ENCODE measurements at places on chromosomes 5 and 9.

DNA sequence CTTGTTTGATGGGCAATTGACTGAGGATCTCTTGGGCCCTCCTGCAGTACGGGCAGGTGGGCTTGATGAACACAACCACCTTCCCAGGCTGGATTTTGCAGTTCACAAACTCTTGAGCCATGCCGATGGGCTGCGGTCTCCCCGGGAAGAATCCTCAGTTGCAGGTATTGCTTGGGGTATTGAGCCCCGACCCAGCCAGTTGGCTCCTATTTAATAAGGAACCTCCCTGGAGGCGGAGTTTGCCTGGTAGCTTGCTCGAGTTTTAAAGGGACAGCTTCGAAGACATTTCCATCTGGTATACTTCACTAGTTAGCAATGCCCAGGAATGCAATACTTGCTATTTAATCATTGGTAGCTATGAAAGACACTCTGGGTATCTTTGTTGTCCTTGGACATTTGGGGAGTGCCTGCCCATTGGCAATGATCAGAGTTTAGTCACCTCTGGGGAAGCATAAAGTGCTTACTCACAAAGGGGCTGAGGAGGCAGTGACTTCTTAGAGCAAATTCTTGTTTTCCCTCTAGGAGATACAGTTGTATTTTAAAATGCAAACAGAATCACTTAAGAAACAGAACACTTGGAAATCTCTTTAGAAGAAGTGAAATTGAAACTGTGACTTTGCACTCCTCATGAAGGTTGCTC, at the start of gene GLRX:
GLRX (minus strand) TSS at position 185 of the 640 bp plus-strand sequence; CDS start at position 121, 64 bp downstream.
- peak; percentile 58 for DNase-seq

DNA sequence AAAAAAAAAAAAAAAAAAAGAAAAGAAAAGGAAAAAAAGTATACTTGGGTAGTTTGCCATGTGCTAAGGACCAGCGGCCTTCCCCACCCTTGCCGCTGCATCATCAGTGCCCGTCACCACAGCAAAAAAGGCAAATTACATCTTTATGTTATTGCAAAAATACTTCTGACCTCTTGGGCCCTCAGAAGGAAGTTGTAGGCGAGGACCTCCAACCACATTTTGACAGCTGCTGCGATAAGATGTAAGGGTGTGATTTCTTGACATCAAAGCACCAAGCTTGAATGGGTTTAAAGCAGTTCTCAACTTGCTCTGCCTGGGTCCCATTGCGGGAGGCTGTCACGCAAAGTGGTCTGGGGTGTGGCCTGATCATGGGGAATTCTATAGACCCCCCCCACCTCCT, 39.2 kb downstream of the DMRT1 start:
- DNase-seq, result no peak

GRCh38 chr9:31854187-31854586, 530.3 kb upstream of the ACO1 start:
- DNase-seq, result no peak

DNA sequence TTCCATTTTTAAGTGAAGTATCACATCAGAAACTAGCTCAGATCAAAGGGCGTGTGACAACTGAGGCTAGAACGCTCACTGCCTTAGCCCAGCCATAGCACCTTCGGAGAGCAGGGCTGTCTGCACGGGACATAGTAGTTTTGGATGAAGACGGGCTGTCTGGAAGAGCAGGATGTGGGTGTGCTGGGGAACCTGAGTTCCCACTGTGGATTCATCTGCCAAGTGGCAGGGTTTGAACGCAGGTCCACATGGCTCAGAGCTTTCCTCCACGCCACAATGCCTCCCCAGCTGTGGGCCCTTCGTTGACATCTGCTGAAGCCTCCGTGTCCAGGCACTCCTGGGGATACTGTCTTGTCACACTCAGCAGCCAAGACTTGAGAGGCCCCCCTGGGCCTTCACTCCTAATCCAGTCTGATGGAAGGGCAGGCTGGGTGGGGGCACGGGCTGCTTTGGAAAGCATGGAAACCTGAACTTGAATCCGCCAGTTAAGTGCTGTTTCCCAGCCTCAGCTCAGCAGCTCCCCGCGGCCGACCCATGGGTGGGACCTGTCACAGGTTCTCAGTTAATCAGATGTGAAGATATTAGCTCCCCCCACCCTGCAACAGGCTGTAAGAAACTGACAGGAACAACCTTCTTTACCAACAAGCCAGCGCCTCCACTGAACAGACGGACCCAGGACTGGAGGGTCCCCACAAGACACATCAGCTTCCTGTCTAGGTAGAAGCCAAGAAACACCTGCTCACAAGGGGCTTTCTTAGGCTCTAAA, 228.1 kb downstream of the FANCC start:
- no peak for DNase-seq

GRCh38 chr9:5841771-5842573, 9.1 kb upstream of the ERMP1 start:
- no peak for DNase-seq

- no peak for DNase-seq
These were observed 38.1 kb upstream of the EQTN start for GRCh38 chr9:27335075-27335474.

DNA sequence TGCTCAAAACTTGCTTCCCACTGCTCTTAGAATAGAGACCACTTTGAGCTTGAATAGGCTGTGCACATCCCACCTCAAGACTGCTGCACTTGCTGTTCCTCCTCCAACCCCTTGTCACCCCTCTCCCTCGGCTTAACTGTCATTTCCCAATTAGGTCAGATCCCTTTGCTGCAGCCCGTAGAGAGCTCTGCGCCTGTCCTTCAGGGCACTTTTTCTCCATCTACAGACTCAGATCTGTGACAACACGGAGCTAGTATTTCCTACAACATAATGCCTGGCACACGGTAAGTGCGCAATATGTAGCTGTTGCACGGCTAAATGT, 485 bp upstream of the HABP4 start:
- DNase-seq, result no peak

DNA sequence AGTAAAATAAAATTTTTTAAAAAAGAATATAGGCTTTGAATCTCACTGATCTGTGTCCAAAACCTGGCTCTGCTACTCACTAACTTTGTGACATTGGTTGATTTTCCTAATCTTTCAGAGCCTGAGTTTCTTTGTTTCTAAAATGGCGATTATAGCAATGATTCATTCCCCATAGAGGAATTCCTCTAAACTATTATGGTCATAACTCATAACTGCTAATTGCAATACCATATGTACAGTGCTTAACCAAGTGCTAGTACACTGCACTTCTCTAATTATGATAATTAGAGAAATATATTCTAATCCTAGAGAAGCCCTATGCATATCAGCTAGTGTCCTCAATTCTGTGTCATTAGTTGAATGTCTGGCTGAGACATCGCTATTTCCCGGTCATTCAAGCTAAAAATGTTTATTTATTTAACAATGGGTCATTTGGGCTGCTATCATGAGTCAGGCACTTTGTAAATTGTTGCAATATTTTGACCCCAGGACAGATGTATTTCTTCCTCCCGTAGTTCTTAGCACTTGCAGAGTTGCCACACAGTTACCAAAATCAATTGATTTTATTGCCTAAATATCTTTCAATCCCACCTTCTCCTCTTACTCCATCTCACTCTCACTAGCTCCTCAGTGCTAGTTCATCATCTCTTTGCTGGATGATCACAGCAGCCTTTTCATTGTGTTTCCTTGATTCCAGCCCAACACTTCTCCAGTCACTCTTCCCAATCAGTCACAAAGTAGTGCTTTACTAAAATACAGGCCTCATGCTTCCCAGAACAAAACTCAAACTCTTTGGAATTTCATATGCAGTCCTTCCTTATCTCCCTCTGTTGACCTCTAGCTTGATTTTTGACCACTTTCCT, 200.9 kb upstream of the PAPPA start:
- no peak for DNase-seq

- peak; percentile 22 for DNase-seq
These were observed 307.6 kb downstream of the CWC27 start for GRCh38 chr5:65076251-65076869.

DNA sequence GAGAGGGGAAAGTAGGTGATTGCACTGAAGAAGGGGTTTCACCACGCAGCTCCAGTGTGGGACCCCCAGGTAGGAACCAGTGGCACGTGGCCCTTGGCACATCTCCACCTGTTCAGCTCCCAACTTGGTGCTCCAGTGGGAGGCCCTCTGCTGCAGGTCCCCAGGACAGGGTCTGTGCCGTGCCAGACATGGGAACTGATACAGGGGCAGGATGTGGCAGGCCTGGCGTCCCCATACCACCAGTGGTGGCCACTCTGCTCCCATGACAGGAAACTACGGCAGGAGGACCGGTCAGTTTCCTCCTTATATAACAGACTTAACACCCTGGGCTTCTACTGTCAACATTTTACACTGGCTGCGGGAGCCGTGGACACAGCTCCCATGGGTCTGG, 67.3 kb downstream of the PSMB7 start:
- DNase-seq, result no peak

DNA sequence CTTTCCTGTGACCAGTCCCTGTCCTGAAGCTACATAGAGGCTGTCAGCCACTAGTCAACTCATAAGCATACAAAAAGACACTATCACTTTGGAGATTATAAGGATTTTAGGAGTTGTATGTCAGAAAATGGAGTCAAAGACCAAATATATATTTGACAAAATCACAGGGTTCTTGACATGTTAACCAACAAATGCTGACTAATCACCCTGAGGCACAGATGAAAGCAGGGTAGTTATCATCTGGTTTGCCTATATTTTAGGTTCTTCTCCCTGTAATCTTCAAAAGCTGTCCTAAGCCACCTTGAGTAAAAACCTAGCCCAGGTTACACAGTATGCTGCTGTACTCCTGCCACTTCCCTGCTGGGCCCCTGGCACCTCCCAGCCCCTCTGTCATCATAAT, 64.7 kb upstream of the ERCC6L2 start:
- no peak for DNase-seq

DNA sequence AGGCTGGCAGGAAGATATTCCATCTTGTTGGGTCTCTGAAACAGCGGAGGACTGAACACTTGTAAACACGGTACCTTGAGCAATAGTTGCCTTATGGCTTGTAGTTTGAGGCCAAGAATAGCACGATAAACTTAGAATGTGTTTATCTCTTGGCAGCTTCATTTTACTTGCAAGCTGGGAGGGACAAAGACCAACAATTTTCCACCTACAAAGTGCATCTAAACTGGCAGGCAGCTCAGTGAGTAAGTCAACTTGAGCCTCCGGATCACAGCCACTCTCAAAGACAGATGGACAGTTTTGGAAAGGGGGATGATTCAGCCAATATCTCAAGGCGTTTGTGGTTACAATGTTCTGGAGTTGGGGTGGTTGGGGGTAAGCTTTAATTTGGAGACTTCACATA, 652.6 kb downstream of the CETN3 start:
- no peak for DNase-seq

GRCh38 chr5:148290271-148291195, 21.7 kb upstream of the SPINK7 start:
- no peak for DNase-seq

- no peak for DNase-seq
These were observed at the start of gene PTPDC1 for GRCh38 chr9:94084314-94084713. PTPDC1 (plus strand) TSS chr9:94084464; CDS start chr9:94084531, 67 bp downstream.

DNA sequence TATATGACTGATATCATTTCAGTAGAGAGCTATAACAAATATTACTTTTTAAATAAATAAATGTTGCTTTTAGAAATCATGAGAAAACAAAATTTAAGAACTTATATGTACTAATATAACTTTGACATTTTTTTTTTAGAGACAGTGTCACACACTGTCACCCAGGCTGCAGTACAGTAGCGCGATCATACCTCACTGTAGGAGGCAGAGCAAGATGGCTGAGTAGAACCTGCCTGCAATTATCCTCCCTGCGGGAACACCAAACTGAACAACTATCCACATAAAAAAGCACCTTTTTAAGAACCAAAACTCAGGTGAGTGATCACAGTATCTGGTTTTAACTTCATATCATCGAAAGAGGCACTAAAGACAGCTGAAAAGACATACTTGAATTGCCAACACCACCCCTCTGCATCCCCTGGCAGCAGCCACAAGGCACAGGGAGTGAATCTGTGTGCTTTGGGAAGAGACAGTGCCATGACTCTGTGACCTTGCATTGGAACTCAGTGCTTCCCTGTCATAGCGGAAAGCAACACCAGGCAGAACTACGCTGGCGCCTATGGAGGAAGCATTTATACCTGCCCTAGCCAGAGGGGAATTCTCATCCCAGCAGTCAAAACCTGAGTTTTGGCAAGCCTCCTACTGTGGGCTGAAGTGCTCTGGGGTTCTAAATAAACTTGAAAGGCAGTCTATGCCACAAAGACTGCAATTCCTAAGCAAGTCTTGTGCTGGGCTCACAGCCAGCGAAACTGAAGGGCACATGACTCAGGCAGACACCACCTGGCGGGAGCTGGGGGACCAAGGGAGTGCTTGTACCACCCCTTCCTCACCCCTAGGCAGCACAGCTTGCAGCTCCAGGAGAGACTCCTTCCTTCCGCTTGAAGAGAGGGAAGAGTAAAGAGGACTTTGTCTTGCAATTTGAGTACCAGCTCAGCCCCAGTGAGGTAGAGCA, 142.7 kb downstream of the FBXL17 start:
- DNase-seq, result no peak

DNA sequence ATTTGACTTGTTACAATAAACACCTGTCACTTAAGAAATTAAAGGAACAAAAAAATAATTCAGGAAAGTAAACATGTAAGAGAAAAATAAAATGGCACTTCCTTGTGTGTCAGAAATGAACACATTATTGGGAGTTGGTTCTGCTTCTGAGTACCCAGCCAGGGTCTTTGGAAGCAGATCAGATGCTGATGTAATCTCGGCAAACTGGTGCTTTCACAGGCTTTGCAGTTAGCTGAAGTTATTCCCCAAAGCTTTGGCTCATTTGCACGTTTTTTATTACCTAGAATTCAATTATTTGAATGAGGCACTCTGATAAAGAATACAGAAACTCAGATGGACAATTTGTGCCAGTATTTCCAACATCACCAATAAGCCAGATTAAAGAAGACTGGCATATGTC, 10.9 kb downstream of the CDH18 start:
- DNase-seq, result no peak

GRCh38 chr5:39100851-39101396, 26.7 kb upstream of the RICTOR start:
- DNase-seq, result no peak

GRCh38 chr9:31140316-31140715, 1244.1 kb upstream of the ACO1 start:
- DNase-seq, result no peak

GRCh38 chr5:112979723-112980122, 3.1 kb downstream of the DCP2 start:
- DNase-seq, result no peak

GRCh38 chr5:1445689-1446601, 705 bp upstream of the SLC6A3 start:
- DNase-seq, result no peak

All from T-helper 2 cell (primary cell).